ENCODE measurements at places on chromosomes 3 and 15.

- no peak for DNase-seq
These were observed 297.2 kb downstream of the ARPP21 start for GRCh38 chr3:35936571-35936970.

GRCh38 chr3:104907507-104907906 lies 459.2 kb upstream of the ALCAM start:
- DNase-seq = no peak

DNA sequence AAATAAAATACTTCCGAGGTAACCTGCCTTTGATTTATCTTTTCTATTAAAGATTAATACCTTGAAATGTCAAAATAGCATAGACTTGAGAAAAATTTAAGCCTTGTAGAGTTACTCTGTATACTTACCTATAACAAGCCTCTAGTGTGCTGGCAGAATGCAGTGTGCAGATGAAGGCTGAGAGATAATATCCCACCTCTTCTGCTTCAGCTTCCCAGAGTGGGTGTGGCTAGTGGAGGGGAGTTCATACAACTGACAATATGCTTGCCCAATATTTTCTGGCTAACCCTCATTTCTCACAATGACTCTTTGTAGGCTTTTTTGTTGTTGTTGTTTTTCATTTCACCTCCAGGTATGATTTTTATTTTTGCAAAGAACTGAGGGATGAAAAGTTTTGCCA lies 15.7 kb upstream of the ZBTB20 start:
- DNase-seq = no peak

- DNase-seq = no peak
These were observed 10.4 kb downstream of the PLA2G4E start for GRCh38 chr15:42010434-42010833.

DNA sequence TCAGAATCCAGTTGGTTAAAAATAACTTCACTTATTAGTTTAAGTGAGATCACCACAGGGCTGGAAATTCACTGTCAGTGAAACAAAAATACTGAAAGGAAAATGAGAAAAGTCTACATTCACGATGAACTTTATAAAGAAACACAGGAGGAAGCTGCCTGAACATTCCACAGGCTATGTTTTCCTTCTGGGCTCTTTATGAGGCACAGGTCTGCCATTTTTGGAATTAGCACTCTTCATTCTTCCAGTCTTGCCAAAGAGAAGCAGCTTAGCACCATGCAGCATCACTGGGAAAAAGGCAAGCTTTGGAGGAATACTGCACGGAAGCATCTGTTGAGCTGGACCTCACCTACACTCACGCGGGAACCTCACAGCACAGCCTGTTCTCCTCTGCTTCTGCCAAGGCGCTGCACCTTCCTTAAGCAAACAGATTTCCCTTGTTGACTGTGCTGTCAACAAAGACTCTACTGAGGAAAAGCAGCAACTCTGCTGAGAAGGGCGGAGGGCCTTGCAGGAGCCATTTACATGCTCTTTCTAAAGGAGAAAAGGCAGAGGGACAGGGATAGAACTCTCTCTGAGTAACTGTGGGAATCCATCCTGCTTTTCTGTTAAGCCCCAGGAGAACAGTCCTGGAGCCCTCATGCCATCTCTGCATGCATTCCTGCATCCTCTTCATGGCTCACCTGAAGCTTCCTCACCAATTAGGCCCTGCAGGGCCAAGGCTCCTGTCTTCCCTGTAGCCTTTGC lies 15.7 kb downstream of the SUSD5 start:
- DNase-seq = peak; percentile 60

GRCh38 chr3:161322781-161323568 lies 48.3 kb downstream of the SPTSSB start:
- DNase-seq = no peak

- peak; percentile 91 for DNase-seq
These were observed 21.5 kb downstream of the SSUH2 start for GRCh38 chr3:8622873-8623691.

DNA sequence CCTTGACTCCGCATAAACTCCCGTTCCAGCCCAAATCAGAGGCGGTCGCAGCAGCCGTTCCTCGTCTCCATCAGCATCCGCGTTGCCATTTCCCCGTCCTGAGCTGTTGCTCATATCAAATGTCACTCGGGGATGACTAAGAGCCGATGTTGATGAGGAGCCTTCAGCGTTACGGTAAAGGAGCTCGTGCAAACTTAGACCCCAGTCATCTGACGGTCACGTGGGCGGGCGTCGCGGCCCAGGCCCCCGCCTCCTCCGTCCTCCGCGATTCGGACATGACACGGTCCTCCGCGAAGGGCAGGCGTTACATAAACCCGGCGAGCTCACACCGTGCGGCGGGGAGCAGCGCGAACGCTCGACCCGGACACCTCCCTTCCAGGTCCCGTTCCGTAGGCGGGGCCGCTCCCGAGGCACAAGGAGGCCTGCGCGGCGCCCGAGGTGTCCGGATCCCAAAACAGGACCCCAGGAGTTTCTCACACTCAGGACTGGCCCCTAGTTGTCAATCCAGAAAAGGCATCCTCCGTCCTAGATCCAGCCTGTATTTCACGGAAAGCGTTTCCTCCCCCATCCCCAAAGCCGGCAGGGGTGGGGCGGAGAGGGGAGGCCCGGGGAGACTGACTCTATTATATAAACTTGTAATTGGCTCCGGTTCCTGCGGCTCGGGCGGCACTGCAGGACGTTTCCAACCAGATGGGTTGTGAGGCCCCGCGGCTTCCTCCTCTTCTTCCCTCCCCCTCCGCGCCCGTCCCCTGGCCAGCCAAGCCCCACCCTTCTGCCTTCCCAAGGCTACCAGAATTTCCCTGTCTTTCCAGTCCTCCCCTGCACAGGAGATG lies 100.0 kb upstream of the IGF1R start:
- DNase-seq = peak; percentile 58

DNA sequence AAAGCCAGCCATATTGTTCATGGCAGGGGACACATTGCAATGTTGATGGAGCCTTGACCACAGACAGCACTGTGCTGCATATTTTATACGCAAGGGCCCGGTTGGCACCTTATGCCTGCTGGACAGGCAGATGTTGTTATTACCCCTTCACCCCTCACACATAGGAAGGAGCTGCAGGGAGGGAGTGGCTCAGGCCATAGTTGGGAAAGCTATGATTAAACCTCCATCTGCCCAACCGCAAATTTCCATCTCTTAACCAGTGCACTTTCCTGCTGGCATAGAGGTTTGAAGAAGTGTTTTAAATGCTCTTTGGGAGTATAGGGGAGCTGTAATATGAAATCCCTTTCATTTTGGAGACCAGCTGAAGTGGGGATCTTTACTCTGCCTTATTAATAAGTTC lies 224.7 kb downstream of the CACNA2D3 start:
- no peak for DNase-seq

- no peak for DNase-seq
These were observed 33.8 kb upstream of the GREM1 start for GRCh38 chr15:32683906-32684584.

- no peak for DNase-seq
These were observed 268.4 kb downstream of the IGSF11 start for GRCh38 chr3:118766306-118766669.

GRCh38 chr3:171533702-171534101 lies 73.5 kb upstream of the TNIK start:
- no peak for DNase-seq

GRCh38 chr3:185207931-185208746 lies 45.7 kb downstream of the EHHADH start:
- no peak for DNase-seq

GRCh38 chr15:72754096-72754495 lies 29.5 kb downstream of the ADPGK start:
- DNase-seq = no peak

Measured in posterior cingulate gyrus (tissue), 11 donors.